Activated CD8-positive, alpha-beta T cell treated with anti-CD3 and anti-CD28 coated beads for 36 hours (primary cell): ENCODE measurements at places on chromosomes 6 and 20.

- no peak for DNase-seq
These were observed 205.6 kb downstream of the QKI start for GRCh38 chr6:163620101-163620500.

DNA sequence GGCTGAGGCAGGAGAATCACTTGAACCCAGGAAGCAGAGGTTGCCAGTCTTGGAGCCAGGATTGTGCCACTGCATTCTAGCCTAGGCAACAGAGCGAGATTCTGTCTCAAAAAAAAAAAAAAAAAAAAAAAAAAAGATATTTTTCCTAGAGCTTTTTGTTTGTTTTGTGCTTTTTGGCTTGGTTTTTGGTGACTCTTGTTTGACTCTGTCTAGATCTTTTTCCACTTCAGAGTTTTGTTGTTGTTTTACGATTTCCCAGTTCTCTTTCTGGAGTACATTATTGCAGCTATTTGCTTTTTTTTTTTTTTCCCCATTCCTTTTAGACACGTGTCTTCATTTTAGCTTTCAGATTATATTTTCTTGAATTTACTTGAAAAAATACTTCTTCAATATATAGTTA is 67.0 kb upstream of the AKAP12 start:
- DNase-seq = no peak

- no peak for DNase-seq
These were observed 5.7 kb upstream of the FKBP5 start for GRCh38 chr6:35694462-35694861.

DNA sequence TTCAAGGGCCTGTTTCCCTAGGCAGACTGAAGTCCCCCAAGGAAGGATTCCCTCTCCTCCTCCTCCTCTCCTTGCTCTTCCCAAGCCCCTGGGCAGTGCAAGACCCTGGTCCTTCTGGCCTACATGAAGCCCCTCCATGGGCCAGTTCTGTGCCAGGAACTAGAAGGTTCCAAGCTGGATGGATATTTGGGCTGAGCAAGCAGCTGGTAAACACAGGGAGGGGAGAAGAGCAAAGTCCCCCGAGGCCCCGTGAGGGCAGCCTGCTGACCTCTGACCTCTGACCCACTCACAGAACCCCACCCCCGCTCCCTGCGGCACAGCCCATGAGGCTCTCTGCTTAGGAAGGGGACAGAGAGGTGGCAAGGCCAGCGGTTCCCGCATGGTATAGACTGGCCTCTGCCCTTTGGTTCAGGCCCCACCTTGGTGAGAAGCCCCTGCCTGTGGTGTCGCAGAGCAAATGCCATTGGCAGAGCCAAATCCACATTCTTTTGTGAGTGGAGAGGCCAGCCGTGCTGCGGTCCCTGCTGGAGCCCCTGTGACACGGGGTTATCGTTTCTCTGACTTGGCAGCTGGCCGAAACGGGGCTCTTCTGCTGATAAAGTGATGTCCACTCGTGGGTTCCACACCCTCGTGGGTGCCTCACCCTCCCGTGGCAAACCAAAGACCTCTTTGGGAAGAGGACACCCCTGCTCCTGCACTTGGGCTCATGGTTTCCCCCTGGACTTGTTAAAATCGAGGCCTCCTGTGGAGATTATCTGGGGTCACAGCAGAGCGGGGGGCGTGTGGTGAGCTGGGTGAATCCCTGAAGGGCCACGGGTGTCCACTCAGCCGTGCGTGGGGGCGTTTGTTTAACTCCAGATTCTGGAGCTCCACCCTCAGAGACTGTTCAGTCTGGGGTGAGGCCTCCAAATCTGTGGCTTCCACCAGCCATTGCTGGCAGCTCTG is 2.1 kb upstream of the CHRNA4 start:
- no peak for DNase-seq

- no peak for DNase-seq
These were observed 151.1 kb upstream of the CST7 start for GRCh38 chr20:24797745-24798655.
